ENCODE measurements at places on chromosomes 2 and 18. TPM values are rescaled to one million over a fixed set of nuclear protein-coding genes. Genes with fewer than 3 reads are reported as not detected.

- no peak for DNase-seq
Observed at GRCh38 chr2:221999717-222000116, 299.1 kb downstream of the PAX3 start.

SATB2 gene
- polyA plus RNA-seq = 1.3 TPM

RALBP1 gene
- 35.8 TPM for polyA plus RNA-seq

EDAR gene
- 1.4 TPM for polyA plus RNA-seq

Data from muscle of back (tissue), 13 donors.